ENCODE measurements at places on chromosomes 16 and 17.

GRCh38 chr16:11257131-11257938, 1.3 kb upstream of the SOCS1 start:
- no peak for DNase-seq

- DNase-seq = no peak
Observed at GRCh38 chr16:85650135-85650843, 37.2 kb downstream of the GSE1 start.

DNA sequence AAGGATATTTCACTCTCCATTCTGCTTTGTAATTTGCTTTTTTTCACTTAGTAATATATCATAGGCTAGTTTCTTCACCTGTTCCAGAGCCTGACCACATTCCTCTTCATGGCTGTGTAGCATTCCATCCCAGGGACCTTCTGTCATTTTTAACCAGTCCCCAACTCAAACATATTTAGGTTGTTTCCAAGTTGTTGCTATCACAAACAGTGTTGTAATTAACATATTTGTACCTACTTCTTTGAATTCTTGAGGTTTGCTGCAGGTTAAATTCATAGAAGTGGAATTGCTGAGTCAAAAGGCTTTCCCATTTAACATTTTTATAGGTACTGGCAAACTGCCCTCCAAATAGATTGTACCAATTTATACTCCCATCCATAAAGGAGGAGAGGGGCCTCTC, 65.1 kb upstream of the MED9 start:
- DNase-seq = no peak

DNA sequence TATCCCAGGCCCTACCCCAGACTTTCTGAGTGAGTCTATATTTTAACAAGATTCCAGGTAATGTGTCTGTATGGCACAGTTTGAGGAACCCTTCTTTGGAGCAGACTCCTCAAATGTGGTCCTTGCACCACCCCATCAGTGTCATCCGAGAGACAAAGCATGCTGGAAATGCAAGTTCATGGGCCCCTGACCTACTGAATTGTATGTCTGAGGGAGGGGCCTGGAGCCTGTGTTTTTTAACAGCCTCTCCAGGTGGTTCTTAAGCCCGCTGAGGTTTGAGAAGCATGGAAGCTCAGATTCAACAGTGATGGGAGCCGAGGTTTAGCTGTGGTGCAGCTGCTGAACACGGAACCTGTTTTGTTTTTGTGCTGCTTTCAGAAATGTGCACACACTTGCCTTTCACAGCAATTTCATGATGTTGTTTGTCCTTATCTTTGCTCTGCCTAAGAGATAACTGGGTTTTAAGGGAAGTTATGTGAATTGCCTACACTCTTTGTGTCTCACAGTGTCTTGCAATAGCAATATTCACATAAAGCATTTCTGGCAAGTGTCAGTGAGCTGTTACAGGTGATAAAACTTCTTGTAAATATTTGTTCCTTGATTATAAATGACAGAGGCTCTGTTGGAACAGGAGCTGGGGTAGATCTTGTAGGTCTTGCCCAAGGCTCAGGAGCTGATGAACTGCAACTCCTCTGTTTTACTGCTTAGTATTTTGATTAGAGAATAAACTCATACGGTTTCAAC, 32.0 kb upstream of the IL34 start:
- no peak for DNase-seq

DNA sequence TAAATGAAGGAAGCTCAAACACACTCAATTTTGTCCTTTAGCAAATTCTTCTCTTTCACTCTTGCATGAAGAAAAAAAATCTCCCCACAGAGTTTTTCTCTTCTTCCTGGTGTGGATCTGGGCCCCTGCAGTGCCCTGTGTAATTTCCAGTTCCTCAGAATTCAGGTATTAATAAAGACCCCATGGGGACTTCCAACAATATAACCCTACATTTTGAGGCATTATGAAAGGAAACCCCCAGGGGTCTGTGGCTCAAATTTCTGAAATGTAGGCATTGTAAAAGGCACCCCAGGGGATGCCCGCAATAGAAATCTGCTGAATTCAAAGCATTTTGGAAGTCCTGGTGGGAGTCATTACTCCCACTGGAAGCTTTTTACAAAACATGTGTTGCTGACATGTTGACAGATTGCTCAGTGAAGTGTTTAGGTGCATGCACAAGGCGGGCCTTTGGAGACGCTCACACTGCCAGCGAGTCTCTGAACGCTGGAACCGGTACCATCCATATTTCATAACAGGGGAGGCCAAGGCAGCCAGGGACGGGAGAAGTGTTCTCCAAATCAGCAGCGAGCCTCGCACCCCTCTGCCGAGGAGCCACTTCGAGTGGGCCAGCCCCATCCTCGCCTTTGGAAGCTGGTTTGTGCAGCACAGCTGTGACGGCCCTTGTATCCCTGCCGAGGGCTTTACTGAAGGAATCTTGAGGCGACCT, 154.0 kb downstream of the ZNF423 start:
- DNase-seq = no peak

GRCh38 chr17:72338847-72339790, 218.3 kb downstream of the SOX9 start:
- no peak for DNase-seq

- DNase-seq = no peak
Observed at GRCh38 chr16:61879306-61879705, 156.9 kb downstream of the CDH8 start.

- no peak for DNase-seq
Observed at GRCh38 chr16:8798174-8798527, 512 bp downstream of the PMM2 start.

- no peak for DNase-seq
Observed at GRCh38 chr17:57085448-57086068, 512 bp downstream of the AKAP1 start.

- no peak for DNase-seq
Observed at GRCh38 chr17:46191322-46192188, 1.7 kb downstream of the KANSL1 start.

GRCh38 chr17:49045376-49045775, 48.2 kb downstream of the IGF2BP1 start:
- no peak for DNase-seq

DNA sequence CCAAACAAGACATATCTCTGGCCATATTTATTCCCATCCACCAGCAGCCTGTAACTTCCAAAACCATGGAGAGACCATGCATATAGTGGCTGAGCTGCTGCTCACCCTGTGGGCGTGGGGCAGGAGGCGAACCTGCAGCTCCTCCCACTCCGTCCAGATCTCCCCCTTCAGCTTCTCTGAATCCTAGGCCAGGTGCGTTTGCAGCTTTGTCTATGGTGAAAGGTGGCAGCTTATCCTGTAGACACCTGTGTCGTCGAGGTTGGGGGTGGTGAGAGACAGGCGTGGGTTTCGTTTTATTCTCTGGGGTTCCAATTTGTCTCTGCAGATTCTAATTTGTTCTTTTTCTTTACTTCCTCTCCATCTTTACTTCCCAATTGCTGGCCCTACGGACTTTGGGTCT, 9.7 kb upstream of the ANKS4B start:
- DNase-seq = no peak
